ENCODE measurements at places on chromosomes 4 and X.

DNA sequence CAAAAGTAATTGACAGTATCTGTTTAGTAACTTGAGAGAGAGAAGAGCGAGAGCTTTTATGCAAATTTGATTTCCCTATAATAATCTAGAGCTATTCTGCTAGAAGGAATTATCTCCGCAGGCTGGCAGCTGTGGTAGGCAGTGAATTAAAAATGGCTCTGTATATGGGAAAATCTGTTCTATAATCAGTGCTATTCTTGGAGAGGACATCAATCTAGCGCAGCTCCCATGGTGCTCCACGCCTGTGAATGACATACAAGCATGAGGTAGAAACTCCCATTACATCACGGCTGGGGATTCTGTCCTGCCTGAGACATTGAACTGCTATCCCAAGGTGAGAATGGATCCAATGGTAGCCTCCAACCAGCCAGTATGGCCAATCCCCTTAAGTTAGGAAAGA lies 179.0 kb downstream of the DHX15 start:
- no peak for DNase-seq

DNA sequence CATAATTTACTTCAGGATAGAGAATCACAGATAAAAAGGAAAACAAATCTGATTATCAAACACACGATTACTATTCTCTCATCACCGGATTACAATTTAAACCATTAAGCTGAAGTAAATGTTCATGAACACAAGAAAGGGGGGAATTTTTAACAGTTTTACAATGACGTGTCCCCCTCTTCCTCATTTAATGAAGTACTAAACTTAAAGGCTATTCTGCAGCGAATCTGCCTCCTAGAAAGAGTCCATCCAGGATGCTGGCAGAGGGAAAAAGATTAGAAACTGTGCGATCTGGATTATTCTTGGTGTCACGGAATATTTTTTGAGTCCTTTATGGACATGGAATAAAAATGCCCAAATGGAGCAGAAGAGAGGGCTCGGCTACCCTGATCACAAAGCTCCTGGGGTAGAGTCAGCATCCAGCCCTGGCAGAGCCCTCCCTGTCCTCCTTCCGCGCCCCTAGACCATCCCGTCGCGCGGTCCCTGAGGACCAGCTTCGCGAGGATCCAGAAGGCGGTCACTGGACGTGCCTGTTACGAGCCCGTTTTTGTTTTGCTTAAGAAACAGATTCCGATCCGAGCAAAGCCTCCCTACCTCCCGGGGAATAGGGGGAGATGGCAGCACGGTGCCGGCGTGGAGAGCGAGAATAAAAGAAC lies 1.2 kb downstream of the ELF2 start:
- DNase-seq, result no peak

- peak; percentile 32 for DNase-seq
Measured at GRCh38 chrX:13506574-13506973, 62.8 kb upstream of the EGFL6 start.

- DNase-seq, result no peak
Measured at GRCh38 chr4:10924274-10924673, 239.7 kb upstream of the CLNK start.

DNA sequence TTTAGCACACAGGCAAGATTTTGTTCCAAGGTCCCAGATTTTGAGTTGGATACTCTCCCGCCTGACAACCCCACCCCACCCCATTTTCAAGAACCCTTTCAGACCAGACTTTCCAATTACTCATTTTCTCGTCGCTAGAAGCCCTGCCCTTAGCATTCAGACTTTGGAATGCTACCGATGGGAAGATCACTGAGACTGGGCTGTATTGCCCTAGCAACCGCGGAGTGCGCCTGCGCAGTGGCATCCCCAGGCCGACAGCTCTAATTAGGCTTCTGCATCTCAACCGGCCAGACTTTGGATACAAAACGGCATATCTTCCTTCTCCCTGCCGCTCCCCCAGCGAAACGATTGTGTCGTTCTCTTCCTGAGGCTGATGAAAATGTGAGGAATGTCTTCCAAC lies 3.4 kb downstream of the MAGEE2 start:
- no peak for DNase-seq

DNA sequence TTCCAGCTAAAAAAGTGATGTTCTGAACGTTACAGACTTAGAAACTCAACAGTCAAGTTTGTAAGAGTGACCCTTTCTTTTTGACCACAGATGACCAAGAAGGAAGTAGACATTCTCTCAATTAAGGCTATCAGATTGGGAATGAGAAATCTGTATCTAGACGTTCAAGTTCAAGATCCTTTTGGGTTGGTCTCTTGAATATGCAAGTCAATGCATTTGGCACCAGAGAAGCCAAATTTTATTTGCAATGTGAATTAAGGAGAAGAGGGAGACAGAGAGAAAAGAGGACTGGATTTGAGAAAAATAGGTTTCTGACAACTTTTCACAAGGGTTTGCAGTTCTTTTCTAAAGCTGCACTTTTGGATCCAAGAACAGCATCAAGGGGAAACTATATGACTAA lies 17.5 kb upstream of the SULT1E1 start:
- DNase-seq, result no peak

DNA sequence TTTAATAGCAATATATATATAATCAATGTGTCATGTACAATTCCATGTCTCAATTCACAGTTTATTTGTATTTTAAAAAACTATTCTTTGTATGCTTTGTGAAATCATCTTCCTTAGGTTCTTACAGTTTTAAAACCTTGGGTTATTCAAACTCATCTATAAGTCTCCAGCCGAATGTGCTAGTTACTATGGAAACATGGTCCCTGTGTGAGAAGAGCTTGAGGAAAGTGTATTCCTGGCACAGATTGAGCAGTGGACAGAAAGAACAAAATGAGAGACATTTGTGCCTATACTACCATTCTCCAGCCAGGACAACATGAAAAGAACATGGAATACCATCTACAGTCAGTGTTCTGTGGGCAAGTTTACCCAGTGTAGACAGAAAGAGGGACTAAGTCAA lies 103.4 kb downstream of the EFHC2 start:
- no peak for DNase-seq

DNA sequence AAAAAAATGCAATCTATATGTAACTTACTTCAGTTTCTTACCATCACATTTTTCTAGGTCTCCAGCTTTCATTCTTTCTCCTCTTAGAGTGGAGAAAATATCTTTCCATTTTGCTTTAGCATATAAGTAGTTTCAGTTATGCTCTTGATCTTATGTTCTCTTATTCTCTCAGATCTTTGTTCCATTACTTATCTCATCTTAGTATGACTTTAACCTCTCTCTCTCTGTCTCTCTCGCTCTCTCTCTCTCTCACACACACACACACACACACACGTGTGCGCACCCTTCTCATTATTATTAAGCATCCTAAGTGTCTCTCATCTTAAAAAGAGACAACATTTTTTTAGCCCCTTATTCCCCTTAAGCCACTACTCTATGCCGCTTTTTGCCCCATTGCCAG lies 92.8 kb downstream of the FAAH2 start:
- DNase-seq, result no peak

- no peak for DNase-seq
Measured at GRCh38 chr4:46484881-46485280, 95.0 kb upstream of the GABRA2 start.

DNA sequence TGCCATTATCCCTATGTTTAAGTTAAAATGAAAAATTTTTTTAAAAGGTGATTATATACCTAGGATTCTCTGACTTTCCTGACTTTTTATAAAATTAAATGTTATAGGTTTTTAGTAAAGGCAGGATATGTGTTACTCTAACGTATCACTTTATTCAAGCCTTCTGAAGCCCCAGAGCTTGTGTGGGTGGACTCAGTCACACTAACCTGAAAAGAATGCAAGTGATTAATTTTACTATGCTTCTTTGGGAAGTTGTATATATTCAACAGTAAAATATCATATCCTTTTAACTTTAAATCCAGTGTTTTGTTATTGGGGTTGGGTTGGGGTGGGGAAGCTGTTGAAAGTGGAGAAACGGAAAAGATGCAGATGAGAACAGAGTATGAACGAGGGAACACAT lies 22.8 kb downstream of the PDLIM3 start:
- no peak for DNase-seq

GRCh38 chr4:78484574-78484973 lies 67.0 kb upstream of the ANXA3 start:
- DNase-seq, result no peak

DNA sequence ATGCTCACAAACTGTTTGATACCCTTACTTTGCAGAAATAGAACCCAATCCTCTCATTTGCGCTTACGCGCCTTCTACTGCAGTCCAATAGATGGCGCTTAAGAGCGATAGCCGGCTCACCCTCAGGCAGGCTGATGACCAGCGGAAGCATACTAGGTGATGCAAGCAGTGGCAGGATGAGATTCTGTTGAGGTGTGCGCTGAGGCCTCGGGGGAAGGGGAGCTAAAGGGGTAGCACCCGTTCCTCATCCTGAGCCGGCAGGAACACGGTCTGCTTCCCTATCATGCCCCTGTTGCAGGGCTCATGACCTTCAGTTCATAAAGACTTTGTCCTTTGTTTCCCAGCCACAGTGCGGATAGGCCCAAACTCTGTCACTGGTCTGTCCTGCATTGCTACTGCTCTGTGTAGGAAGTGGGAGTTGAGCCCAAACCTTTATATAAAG lies 628.9 kb downstream of the TLL1 start:
- no peak for DNase-seq

DNA sequence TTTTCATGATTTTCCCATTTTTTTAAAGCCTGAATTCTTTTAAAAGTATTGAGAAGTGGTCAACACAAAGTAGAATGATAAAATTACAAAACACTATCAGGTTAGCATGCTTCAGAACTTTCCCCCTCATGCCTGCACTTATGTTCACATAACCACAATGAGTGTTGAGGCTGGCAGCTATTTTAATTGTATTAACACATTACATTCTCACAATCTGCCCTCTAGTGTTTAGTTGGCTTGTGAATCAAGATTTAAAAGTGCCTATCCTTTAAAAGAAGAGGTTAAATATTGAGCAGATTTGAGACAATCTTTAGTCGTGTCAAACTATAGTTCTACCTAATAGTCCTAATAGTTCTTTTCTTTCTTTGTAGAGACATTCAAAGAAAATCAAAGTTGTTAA lies 93.6 kb upstream of the NAP1L5 start:
- no peak for DNase-seq

- no peak for DNase-seq
Measured at GRCh38 chr4:89836897-89837384, at the start of gene SNCA. TSS of gene SNCA (minus strand) at chr4:89837161. CDS start at chr4:89835667, 1,494 bp downstream.

GRCh38 chr4:15654593-15655222 lies 449 bp downstream of the FBXL5 start:
- peak; percentile 11 for DNase-seq

DNA sequence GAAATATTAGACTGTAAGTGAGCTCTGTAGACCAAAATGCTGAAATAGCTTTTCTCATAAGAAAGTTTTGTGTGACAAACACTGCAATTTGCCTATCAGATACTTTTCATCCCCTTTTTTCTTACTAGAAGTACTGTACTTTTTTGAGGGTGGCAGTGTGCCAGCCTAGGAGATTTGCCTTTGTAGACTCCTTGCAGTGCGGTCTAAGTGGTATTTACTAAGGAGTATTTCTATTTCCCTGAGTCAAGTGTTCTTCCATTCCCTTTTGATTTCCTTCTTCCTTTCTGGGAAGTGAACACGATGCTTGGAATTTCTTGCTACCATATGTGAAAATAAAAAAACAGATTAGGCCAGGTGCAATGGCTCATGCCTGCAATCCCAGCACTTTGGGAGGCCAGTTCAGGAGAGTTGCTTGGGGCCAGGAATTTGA lies 34.6 kb downstream of the PDLIM5 start:
- DNase-seq, result no peak

GRCh38 chrX:135572436-135572835 lies 52.0 kb downstream of the INTS6L start:
- no peak for DNase-seq

GRCh38 chr4:71486550-71487343 lies 147.9 kb downstream of the SLC4A4 start:
- no peak for DNase-seq

- DNase-seq, result no peak
Measured at GRCh38 chr4:99806545-99806944, 10.1 kb upstream of the DAPP1 start.

GRCh38 chr4:80767944-80768343 lies 262.6 kb upstream of the BMP3 start:
- DNase-seq, result no peak

- DNase-seq, result no peak
Measured at GRCh38 chr4:186622788-186623464, 67.6 kb upstream of the MTNR1A start.

- no peak for DNase-seq
Measured at GRCh38 chr4:35105486-35105885, 1138.8 kb downstream of the ARAP2 start.

DNA sequence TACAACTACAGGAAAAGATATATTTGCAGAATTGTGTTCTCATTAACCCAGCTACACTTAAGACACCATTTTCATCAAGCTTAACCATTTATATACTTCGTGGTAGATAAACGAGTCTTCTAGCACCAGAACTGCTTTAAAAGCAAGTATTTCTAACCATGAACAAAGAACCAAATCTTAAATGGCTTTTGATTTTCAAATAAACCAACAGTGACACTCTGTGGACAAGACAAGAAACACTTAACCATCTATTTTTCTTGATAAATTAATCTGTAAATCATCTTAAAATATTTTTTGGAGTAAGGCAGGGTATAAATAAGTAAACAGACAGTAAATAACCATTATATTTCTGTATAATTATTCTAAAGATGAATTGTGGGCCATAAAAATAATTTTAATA lies 10.2 kb downstream of the BEND2 start:
- DNase-seq, result no peak

DNA sequence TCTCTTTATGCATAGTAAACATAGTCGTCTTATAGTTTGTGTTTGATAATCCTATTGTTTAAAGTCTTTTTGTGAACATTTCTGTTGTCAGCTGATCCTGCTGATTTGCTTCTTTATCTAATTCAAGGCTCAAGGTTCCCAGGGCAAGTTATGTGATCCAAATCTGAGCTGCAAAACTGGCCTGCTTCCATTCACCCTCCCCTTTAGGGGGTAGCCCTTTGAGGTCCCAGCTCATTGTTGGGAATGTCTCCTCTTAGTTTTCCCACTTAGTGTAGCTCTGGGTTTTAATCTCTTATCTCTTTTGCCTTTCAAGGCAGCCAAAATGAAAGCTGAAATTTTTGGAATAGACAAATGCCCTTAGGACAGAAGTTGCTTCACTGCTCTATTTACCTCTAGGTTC lies 40.2 kb upstream of the MAGED1 start:
- DNase-seq, result no peak

GRCh38 chrX:34653811-34654210 lies 3.3 kb downstream of the TMEM47 start:
- no peak for DNase-seq

DNA sequence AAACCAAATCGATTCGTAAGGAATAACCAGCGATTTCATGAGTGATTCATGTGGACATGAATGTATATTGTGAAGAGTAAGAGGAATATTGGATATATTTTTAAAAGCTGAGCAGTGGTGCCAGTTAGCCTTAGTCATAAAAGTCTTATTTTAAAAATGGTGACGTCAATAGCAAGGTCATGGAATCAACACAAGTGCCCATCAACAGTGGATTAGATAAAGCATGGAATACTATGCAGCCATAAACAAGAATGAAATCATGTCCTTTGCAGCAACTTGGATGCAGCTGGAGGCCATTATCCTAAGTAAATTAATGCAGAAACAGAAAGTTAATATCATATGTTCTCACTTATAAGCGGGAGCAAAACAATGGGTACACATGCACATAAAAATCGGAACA lies 89.0 kb upstream of the STOX2 start:
- DNase-seq, result no peak

Measured in stimulated activated CD8-positive, alpha-beta memory T cell treated with anti-CD3 and anti-CD28 coated beads, Interleukin-12 subunit alpha, Interleukin-12 subunit beta, amount 100 ng/mL, for 1 hour (primary cell).